Activated CD4-positive, alpha-beta T cell treated with anti-CD3 and anti-CD28 coated beads, Interleukin-2, Interleukin-4, amounts not matched to agents 100 ng/mL and 50 ng/mL, durations not matched to agents 16 hours and 8 hours (primary cell): ENCODE measurements at places on chromosomes 6 and 20.

- DNase-seq, result no peak
Observed at GRCh38 chr6:54776891-54777290, 69.7 kb upstream of the FAM83B start.

DNA sequence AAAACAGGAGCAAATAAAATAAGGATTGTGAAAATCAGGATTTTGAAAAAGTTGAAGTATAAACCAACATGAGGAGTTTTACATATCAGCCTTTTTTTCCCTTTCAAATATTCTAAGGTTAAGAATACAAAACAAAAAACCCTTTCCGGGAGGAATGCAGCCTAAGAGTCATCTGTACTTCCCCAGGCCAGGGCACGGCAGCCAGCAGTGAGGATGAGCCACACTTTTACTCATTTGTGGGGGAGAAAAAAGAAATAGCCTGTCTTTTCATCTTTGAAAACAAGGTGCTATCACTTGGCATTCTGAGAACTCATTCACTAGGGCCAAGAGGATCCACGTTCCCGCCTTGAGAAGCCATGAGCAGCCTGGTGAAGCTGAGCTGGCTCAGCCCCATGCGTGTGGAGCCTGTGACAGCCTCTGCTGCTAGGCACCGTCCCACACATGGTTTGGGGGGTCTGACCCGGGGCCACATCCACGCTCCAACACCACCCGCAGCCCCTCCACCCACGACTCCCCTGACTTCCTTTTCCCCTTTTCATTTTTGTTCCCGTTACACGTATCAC, 11.2 kb downstream of the SLC22A1 start:
- DNase-seq, result no peak

DNA sequence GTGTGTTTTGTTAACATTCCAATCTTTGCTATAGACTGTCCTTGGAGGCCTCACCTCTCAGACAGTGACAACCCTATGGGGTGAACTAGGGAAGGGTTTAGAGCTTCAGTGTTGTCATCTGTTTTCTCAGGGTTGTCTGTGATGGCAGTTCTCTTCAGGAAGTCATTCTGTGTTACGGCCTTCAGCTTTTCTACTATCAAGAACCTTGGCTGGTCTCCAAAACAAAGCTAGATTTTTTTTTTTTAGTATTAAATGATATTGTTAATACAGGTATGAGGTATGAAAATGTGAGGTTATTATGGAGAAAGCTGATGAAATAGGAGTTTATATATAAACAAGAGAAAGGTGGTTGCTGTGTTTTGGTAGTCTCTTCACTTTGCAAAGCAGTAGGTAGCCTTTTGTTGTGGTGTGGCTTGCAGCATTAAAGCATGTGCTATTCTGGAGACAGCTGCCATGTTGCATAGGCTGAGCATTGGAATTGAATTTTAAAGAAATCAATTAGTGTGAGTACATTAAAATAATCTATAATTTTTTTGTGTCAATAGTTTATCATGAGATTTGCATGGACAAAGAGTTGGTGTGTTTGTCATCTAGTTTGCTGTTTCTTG, 162.6 kb downstream of the CARMIL1 start:
- DNase-seq, result no peak

DNA sequence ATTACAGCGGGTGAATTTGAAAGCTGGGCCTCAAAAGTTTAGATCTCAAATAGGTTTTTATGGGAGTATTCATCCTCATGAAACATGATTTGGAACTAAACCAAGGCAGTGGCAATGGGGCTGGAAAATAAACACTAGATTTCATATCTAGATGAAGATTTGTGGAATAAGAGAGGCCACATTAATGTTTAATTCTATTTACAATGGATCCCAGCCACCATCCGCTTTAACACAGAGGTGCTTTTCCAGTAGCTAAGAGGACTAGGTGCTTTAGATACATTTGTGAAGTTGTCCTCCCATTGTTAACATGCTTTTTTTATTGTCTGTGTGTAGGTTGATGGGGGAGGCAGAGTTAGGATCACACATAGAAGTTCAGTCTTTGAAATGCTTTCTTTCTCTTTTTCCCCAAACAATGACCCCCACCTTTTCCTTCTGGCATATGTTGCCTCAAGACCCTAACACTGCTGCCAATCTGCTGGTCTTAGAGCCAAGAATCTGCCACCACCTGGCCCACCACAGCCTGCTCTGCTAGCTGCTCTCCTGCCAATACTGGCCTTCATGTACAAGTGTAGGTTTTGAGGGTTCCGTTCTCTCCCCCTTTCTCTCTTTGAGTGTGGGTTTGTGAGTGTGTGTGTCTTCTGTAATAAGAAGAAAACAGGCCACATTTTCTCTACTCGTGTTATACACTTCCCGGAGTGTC, 27.8 kb upstream of the GFRAL start:
- DNase-seq, result no peak

DNA sequence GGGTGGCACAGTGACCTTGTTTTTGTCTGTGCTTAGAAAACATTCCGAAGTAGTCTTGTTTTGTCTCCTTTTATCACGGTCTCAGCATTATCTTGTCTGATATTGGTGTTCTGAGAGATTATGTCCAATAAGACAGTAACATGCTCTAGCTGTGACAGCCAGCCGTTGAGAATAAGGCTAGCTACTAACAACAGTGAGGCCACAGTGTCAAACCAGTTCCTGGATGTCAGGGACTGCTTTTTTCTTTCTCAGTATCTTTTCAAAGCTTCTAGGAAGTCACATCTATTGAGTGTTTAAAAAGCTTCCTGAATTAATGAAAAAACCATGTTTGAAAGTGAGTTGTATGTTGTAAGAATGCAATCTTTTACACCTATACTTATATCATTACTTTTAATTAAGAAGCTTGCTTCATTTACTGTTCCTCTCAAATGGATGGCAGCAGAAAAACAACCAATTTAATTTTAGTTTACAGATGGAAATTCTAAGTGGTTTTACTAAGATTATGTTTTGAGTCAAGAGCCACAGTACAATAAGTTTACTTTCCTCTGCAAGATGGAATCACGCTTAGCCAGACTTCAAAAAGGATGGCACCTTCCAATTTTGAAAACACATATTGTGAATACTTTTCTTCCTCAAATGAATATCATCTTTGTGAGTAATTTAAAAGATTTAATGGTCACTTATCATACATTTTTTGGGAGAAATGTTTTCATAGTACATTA, 53.1 kb downstream of the MAP3K7 start:
- peak; percentile 6 for DNase-seq

- no peak for DNase-seq
Observed at GRCh38 chr6:7050872-7051779, 56.6 kb upstream of the RREB1 start.

- DNase-seq, result no peak
Observed at GRCh38 chr6:170063431-170063830, 227.4 kb downstream of the DLL1 start.

DNA sequence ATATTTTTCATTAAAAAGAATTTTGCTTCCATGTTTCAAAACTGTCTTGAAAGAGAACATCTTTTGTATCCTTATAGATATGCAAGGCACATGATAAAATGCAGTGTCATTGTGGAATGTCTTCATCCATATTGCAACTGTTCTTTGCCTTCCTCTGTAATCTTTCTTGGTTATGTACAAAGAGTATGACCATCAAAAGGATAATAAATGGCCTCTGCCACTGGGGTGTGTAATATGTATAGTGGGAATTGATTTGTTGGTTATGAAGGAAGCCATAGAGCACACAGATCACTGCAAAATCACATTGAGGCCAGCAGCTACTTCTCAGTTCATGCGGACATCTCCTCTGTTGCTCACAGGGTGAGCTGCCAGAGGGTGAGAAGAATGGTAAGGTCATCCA, 703.5 kb downstream of the TFAP2A start:
- DNase-seq, result no peak

DNA sequence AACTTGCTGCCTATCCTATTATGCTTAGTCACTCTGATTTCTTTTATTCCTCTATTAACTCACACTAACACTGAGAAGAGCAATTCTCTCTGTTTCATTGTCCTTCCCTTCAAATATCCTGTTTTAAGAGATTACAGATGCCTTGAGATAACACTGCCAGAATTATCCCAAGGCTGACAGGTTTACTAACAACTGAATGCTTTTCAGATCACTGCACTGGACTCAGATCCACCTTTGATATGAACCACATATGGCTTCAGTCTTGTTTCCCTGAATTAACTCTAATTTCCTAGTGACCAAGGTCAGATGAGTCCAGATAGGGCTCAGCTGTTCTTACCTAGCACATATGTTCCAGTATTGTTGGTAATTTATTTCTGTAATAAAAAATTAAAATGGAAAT, 633.1 kb downstream of the GRIK2 start:
- DNase-seq, result no peak

GRCh38 chr20:11853359-11853758, 64.3 kb upstream of the BTBD3 start:
- no peak for DNase-seq

GRCh38 chr20:47456952-47457724, 44.5 kb upstream of the NCOA3 start:
- DNase-seq, result peak; percentile 87

GRCh38 chr6:129744201-129744879, 34.4 kb upstream of the ARHGAP18 start:
- no peak for DNase-seq

GRCh38 chr6:49406250-49406970, 56.6 kb downstream of the MMUT start:
- DNase-seq, result no peak

DNA sequence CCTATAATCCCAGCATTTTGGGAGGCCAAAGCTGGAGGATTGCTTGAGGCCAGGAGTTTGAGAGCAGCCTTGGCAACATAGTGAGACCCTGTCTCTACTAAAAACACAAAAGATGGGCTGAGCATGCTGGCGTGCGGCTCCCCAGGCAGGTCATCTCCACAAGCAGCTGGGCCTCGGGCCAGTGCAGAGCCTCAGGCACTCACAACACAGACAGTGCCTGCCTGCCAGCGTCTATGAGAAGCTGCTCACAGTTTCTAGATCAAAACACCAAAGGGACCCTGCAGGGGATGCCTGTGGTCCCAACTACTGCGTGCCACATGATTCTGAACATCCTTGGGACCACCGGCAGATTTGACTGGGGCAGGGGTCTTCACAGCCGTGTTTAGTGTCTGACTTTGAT, 59.4 kb downstream of the GINS1 start:
- DNase-seq, result no peak

GRCh38 chr6:94510877-94511276, 1066.5 kb upstream of the MANEA start:
- no peak for DNase-seq

DNA sequence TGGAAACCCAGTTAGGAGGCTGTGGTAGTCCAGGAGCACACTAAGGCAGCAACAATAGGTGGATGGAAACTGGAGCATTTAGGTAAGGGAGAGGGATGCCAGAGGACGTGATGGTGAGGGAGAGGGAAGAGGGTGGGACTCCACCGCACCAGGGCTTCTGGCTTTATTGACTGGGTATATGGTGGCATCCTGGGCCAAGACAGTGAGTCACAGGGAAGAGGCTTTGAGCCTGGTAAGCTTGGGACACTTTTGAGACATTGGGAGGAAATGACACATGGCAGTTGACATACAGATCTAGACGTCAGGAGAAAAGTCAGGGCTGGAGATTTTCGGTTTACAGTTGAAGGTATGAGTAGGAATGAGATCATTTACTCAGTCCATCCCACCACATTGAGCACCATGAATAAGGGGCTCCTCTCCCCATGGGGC, 14.9 kb downstream of the NT5E start:
- peak; percentile 62 for DNase-seq

DNA sequence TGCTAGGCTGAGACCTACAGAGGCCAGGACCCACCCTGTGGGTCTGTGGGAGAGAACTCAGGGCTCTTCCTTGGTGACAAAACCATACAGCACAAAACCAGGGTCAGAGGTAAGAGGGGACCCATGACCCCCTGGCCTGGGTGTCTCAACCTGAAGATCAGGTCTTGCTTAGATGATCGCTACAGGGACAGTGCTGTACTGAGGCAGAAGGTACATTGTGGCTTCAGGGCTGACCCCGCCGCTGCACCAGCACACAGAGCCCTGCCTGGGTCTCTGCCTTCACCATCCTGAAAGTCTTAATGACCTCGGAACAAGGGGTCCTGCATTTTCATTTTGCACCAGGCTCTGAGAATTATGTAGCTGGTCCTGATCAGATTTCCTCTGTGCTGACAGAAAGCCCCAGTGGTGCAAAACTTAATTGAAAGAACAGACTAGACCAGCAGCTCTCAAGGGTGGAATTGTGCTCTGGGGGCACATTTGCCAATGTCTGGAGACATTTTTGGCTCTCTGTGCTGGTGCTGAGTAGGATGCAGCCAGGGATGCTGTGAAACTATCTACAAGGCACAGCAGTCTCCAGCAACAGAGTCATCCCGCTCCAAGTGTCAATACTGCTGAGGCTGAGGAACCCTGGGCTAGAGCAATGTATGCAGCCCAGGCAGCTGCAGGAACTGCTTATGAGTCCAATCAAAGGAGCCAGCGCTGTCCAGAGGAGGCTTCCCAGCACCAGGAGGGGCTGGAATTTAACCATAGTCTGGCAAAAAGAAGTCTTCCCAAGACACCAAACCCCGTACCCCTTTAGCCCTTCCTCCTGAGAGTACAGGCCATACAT, 254.9 kb downstream of the ERMARD start:
- no peak for DNase-seq

- DNase-seq, result no peak
Observed at GRCh38 chr6:118715376-118715775, 64.0 kb upstream of the CEP85L start.
